ENCODE measurements at places on chromosomes 3 and 15.

DNA sequence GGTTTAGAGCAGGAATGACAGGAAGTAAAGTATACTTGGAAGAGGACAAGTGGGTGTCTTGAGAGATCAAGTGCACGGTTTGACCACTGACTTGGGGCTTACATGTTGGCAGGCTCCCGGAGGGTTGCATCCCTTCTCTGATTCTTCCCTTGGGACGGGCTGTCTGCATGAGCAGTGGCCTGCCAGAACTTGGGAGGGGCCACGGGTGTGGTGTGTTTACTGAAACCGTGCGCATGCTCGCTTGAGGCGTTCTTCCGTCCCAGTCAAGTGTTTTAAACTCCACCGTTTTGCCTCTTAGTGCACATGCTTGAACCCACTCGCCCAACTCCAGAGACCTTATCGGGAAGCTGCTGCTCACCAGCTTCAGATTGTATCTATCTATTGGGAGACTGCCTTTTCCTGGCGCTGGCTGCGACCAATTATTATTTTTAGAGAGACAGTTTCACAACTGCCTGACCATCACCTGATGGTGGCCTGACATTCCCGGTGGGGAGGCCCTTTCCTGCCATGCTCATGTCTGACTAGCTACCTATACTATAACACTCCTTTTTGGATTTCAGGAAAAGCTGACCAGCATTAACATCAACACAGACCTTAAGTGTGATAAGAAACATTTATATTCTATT is 14.9 kb upstream of the C3orf22 start:
- DNase-seq, result no peak

DNA sequence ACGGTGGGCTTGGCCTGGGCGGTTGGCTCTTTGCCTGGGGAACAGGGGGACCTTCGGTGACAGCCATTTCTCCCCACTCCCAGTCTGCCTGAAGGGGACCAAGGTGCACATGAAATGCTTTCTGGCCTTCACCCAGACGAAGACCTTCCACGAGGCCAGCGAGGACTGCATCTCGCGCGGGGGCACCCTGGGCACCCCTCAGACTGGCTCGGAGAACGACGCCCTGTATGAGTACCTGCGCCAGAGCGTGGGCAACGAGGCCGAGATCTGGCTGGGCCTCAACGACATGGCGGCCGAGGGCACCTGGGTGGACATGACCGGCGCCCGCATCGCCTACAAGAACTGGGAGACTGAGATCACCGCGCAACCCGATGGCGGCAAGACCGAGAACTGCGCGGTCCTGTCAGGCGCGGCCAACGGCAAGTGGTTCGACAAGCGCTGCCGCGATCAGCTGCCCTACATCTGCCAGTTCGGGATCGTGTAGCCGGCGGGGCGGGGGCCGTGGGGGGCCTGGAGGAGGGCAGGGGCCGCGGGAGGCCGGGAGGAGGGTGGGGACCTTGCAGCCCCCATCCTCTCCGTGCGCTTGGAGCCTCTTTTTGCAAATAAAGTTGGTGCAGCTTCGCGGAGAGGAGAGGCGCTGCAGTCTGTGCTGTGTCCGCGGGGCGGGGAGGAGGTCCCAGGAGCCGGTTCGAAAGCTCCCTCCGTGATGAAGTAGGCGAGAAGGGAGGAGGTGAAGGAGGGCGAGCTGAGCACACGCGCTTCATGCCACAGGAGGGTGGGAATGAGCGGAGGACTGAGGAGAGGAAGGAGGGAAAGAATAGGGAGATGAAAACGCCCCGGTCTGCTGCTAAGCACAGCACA is 9.6 kb downstream of the CLEC3B start:
- no peak for DNase-seq

DNA sequence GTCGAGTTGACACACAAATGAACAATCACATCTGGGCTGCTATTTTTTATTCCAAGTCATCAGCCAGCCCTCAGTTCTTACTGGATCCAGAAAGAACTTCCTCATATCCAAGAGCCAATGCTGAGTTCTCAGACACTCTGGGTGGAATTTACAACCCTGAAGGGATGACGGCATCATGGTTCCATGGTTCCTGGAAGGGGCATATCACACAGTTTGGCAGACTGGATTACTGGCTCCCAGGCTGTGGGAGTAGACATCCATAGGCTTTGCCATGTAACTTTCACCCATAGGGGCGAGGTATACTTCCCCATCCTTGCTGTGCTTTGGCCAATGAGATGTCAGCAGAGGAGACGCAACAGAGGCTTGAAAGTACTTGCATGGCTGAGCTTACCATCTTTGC is 26.9 kb upstream of the KBTBD12 start:
- no peak for DNase-seq

DNA sequence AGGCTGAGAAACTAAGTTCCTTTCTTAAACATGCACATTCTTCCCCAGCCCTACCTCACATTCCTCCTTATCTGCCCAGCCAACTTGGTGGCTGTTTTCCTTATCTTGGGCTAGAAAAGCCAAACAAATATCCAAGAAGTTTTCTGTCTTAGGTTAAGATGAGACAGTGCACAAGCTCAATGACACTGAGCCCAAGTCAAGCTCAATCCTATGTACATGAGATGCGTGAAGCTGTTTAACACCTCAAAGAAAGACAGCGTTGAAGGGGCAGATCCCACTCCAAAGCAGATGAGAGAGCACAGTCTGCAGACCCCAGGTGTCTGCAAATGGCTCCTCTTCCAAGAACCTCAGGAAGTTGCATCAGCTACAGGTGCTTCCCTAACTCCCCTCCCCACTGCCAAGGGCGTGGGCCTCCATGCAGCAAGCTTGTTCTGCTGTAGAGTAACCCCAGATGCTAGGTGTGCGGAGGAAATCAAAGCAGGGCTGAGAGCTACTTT is 16.6 kb downstream of the LRRC2 start:
- no peak for DNase-seq

GRCh38 chr3:185728630-185729336 is 96.1 kb downstream of the IGF2BP2 start:
- no peak for DNase-seq

DNA sequence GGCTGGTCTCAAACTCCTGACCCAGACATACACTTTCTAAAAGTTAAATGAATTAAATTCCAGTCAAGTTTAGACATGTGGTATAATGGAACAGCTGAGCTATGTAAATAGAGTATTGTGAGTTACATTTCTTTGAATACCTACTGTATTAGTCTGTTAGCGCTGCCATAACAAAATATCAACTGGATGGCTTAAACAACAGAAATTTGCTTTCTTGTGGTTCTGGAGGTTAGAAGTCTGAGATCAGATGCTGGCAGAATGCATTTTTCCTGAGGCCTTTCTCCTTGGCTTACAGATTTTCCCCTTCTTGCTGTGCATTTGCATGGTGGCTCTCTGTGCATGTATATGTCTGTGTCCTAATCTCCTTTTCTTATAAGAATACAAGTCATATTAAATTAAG is 101.5 kb upstream of the TGFBR2 start:
- DNase-seq, result no peak

DNA sequence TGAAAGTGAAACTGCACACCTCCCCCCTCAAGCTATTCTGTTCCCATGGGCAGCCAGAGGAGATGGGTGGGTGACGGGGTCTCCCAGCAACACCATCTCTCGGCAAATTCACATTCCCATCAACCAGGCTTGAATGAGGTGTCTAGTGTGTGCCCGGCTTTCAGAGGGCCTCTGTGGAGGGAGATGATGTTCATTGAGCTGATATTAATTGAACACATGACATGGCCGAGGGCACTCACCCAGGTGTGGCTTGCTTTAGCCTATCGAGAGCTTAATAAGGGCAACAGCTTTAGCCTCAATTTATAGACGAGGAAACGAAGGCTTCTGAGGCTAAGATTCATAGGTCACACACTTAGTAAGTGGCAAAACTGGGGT is 288.0 kb downstream of the UACA start:
- no peak for DNase-seq

All from SW 1271 (cell line).